ENCODE measurements at places on chromosomes 12 and 14. TPM values are rescaled to one million over a fixed set of nuclear protein-coding genes. Genes with fewer than 3 reads are reported as not detected.

DNA sequence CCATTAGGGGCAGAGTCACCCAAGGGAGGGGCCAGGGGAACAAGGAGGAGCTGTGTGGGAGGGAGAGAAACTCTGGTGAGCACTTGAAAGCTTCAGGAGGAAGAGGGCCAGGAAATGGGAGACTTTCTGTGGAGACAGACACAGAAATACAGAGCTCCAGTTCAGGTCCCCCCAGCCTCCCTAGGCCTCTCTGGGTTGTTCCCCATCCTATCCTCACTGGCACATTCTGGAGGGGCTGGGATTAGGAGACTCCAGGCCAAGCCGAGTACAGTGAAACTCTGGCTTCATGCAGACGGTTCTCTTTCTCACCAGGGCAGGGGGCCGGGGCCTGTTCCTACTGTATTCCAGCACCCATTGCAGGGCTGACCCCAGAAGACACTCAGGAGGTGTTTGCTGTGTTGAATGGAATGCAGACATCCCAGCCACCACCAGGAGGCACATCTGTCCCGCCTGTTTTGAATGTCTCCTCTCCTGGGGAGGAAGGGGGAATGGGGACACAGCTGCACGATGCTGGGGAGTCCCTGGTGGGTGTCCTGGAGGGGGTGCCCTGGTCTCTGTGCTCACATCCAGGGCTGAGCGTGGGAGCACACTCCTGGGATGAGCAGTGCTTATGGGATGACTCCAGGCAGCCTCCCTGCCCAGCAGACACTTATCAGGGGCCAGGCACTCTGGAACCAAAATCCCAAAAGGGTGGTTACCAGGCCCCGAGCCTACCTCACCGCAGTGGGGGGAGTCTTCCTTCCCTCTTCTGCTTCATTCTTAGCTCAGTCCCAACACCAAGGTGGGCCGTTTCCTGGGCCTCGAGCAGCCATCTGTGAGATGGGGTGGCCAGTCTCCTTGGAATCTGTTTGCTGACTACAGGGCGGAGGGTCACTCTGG, 5.5 kb upstream of the KRT84 start:
- no peak for DNase-seq

- no peak for DNase-seq
Observed at GRCh38 chr14:45698462-45699134, 445.6 kb upstream of the MIS18BP1 start.

- no peak for DNase-seq
Observed at GRCh38 chr14:71521238-71522135, 410.7 kb upstream of the RGS6 start.

- DNase-seq: no peak
Observed at GRCh38 chr14:99322731-99323599, 51.0 kb upstream of the BCL11B start.

FGF23 gene
- 0.05 TPM for polyA plus RNA-seq

DNA sequence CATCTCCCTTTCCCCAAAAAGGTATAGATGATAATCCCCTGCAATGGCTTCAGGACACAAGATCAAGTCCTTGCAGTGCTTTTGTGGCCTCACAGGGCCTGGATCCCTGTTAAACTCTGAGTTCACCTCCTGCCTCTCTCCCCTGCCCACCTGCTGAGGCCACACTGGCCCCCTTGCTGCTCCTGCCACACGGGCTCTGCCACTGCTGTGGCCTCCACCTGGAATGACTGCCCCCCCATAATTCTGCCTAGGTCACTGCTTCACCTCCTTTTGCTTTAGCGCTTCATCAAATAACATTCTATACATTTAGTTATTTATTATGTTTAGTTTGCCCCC, 653 bp upstream of the IFI27 start:
- no peak for DNase-seq

- DNase-seq: no peak
Observed at GRCh38 chr12:49091056-49091835, 3.4 kb downstream of the DHH start.

- peak; percentile 79 for DNase-seq
Observed at GRCh38 chr12:124506145-124506831, 61.1 kb downstream of the NCOR2 start.

Measured in muscle of arm (tissue), 14 donors.